ENCODE measurements at places on chromosomes 13 and 19.
A peak's percentile ranks its signal among the peaks of the same experiment; 100 is the strongest.

DNA sequence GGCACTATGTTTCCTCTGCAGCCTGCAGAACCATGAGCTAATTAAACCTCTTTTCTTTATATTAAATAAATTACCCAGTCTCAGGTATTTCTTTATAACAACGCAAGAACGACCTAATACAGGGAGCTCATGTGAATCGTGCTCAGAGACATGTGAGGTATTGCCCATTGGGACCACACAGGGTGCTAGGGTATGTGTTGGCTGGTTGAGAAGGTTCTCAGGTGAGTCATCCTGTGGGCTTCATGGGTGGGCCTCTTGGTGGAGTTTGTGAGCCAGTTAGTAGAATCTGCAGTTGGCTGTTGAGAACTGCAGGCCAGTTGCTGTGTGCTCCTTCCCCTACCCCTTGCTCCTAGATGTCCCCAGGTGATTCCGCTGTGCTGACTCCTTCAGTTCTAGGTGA is 163.0 kb downstream of the HS6ST3 start:
- no peak for DNase-seq

DNA sequence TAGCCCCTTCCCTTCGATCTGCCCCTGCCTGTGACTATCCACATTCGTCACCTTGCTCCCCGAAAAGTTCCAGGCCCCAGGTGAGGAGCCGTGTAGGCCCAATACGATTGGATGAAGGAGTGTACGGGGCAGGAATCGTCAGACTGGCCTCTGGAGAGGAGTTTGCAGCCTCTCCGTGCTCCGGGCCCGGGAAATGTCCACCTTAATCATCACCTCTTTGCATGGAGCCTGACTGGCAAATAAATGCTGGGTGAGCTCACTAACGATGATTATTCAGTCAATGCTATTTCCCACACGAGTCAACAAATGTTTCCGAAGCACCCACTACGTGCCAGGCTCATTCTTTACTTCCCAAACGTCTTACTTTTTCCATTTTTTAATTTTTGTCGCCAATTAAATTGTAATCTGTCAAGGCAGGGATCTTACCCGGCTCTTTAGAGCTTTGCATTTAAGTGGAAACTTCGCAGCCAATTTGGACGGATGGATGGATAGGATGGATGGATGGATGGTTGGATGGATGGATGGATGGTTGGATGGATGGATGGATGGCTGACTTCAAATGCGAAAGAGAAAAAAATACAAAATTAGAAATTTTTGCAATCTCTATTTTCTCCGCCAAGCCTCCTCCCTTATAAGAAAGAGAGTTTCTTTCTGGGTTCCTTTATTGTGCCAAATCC is 45.8 kb downstream of the TGDS start:
- DNase-seq: no peak

- peak; percentile 13 for DNase-seq
Measured at GRCh38 chr13:24671386-24672113, 8.7 kb upstream of the ATP12A start.

- no peak for DNase-seq
Measured at GRCh38 chr19:29309637-29310036, 96.7 kb upstream of the UQCRFS1 start.

- no peak for DNase-seq
Measured at GRCh38 chr13:82766732-82767321, 1115.4 kb downstream of the SLITRK1 start.

GRCh38 chr19:15181394-15181793 is 19.4 kb downstream of the NOTCH3 start:
- DNase-seq: no peak

- DNase-seq: peak; percentile 70
Measured at GRCh38 chr19:12293777-12294248, 870 bp downstream of the ZNF44 start.

DNA sequence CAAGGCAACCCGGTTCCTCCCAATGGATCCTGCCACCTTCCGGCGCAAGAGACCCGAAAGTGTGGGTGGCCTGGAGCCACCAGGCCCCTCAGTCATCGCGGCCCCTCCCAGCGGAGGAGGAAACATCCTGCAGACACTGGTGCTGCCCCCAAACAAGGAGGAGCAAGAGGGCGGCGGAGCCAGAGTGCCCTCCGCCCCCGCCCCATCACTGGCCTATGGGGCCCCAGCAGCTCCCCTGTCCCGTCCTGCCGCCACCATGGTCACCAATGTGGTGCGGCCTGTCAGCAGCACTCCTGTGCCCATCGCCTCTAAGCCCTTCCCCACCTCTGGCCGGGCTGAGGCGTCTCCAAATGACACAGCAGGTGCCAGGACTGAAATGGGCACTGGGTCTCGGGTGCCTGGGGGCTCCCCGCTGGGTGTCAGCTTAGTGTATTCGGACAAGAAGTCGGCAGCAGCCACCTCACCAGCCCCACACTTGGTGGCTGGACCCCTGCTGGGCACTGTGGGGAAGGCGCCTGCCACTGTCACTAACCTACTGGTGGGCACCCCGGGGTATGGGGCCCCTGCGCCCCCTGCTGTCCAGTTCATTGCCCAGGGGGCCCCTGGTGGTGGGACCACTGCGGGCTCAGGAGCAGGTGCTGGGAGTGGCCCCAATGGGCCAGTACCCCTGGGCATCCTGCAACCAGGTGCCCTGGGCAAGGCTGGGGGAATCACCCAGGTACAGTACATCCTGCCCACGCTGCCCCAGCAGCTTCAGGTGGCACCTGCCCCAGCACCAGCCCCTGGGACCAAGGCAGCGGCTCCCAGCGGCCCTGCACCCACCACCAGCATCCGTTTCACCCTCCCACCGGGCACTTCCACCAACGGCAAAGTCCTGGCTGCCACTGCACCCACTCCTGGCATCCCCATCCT is 11.2 kb upstream of the PRR19 start:
- peak; percentile 60 for DNase-seq

DNA sequence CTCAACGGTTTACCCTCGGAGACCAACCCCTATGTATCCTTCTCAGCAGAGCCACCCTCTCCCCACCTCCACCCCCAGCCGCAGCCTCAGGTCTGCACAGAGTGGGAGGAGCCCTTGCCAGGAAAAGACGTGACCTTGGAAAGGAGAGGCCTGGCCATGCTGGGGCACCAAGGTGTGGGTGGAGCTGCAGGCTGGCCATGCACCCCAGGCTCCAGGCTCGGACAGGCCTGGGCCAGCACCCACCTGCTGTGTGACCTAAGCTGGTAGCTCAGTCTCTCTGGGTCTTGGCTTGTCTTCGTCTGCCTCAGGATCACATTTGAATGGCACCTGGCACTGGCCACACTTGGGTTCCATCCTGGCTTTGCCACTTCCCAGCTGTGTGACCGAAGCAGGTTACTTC is 29.5 kb downstream of the CCDC8 start:
- DNase-seq: no peak

DNA sequence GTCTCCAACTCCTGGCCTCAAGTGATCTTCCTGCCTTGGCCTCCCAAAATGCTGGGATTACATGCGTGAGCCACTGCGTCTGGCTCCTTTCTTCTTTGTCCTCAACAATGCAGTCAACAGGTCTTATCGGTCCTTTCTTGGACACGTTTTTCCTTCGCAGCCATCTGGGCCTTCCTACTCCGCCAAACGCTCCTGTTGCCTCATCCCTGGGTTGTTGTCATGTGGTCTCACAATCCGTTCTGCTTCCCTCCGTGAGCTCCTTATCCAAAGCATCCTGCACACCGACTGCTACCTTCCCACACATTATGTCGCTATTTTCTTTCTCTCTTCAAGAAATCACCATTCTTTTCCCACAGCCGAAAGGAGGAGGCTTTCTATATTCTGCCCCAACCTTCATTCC is 306.8 kb downstream of the DCLK1 start:
- DNase-seq: no peak

DNA sequence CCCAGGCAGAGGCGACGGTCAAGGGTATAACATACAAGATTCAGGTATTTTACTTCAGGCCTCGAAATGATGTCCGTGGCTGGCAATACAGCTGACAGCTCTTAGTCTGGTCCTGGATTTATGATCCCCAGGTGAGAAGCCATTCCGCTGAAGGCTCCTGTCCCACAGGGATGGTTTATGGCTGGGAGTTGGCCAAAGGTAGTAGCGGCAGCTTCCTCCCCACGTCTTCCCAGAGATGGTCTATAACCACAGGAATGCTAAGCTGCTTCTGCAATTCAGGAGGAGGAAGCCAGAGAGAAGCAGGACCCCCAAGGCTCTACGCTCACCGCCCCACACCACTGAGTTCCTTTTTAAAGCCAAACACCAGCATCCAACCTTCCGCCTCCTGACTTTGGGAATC is 27.1 kb downstream of the OLFM2 start:
- DNase-seq: no peak

DNA sequence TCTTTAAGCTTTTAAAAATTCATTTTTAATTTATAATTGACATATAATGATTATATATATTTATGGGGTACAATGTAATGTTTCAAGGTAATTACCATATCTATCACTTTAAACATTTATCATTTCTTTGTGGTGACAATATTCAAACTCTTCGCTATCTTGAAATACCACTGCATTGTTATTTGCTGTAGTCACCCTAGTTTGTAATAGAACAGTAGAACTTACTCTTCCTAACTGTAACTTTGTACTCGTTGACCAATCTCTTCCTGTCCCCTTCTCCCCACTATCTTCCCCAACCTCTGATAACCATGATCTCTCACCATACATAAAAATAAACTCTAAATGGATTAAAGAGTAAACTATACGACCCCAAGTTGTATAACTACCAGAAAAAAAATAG is 20.4 kb downstream of the COG6 start:
- DNase-seq: no peak

- DNase-seq: no peak
Measured at GRCh38 chr13:80313668-80314256, 27.2 kb downstream of the SPRY2 start.

- no peak for DNase-seq
Measured at GRCh38 chr13:36129539-36129938, 1.6 kb downstream of the DCLK1 start.

DNA sequence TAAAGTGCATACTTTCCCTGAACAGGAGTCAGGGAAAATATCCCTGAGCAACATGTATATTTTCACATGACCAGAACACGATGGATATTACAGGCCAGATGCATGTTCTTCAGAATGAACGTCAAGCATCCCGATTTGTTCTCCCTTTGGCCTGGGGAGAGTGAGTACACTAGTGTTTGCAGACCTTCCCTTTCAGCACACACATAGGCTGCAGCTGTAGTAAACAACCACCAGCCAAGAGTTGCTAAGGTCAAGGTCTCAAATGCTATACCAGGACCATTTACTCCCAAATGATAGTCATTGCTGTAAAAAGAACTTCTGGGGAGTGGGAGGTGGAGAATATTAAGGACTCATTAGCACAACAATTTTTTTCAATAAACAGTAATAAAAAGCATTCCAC is 3.0 kb downstream of the KLF12 start:
- DNase-seq: no peak

DNA sequence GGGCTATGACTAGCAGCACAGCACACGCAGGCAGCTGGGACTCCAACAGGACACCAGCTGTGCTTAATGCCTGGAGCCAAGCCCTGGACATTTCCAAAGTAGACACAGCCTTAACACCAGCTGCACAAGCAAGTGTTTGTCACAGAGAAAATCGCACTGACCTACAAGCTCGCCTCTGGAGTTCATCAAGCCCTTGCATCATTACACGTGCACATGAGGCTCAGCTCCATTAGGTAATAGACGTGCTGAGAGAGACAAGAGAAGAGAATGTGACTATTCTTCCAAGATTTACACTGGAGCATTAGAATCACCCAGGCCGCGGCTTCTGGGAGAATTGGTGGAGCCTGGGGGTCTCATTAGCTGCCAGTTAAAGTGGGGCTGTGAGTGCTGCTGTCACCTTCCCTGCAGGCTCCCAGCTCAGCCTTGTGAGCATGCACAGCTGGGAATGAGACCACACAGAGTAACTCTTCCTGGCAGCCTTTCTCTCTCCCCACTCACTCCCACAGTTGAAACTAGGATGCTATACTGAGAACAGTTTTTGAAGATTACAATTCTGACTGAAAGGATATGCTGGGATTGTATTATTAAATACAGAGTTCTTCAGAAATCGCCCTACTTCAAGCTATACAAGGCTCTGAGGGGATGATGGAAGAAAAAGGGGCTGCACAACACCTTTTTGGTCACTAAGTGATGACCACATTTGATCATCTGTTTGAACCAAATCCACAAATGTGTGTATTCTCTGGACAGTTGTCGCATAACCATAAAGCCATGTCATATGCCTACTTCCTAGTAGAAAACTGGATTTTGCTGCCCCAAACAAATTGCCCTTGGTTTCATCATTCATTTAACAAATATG is 10.5 kb downstream of the STOML3 start:
- DNase-seq: no peak

DNA sequence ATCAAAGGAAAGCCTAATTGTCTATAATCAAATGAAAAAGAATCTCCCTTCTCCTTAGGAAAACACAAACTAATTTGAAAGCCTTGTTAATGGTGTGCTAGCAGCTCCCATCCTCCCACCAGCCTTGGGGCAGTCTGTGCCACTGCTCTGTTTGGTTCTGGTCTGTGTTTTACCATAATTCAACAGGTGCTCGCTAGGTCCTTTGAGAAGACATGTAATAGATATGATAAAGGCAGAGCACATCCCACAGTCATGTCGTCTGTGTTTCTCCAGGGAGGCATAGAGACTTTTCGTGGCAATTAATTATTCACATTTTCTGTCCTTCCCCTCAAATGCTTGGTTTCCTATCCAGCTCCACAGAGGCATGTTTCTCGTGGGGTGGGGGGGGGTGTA is 23.8 kb downstream of the FAM124A start:
- no peak for DNase-seq

- DNase-seq: no peak
Measured at GRCh38 chr13:110984381-110984780, 69.5 kb upstream of the ANKRD10 start.

GRCh38 chr19:37970699-37971098 is 63.7 kb downstream of the SIPA1L3 start:
- DNase-seq: no peak

DNA sequence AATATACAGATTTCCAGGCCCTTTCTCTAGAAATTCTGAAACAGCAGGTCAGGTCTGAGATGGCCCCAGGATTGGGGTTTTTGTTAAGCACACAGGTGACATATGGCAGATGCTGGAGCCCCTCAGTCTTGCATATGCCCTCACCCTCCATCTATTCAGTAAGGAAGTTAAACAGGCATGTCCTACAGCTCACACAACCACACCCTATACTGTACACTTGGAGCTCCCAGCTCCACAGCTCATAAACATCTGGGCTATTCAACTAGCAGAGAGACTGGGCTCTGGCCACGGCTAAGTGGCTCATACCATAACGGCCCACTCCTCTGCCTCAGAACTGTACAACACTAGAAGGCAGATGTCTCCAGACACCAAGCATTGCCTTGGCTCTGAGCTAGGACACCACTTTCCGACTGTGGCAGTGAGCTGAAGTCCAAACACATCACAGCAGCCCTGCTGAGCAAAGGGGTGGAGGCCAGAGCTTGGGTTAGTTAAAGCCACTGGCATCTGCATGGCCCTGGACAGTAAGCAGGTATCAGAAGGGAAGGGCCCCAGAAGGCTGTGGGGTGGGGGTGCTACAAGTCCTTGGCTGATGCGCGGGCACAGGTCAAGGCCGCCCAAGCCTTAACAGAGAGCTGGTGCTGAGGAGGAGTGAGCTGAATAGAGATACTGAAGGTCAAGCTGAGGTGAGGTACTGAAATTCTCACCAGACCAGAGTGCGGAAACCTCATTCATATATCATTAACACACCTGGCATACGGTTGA is 79.1 kb downstream of the ABCC4 start:
- DNase-seq: no peak

GRCh38 chr13:72864142-72865011 is 82.4 kb downstream of the PIBF1 start:
- DNase-seq: peak; percentile 33
